ENCODE measurements at places on chromosomes 3 and 15.

DNA sequence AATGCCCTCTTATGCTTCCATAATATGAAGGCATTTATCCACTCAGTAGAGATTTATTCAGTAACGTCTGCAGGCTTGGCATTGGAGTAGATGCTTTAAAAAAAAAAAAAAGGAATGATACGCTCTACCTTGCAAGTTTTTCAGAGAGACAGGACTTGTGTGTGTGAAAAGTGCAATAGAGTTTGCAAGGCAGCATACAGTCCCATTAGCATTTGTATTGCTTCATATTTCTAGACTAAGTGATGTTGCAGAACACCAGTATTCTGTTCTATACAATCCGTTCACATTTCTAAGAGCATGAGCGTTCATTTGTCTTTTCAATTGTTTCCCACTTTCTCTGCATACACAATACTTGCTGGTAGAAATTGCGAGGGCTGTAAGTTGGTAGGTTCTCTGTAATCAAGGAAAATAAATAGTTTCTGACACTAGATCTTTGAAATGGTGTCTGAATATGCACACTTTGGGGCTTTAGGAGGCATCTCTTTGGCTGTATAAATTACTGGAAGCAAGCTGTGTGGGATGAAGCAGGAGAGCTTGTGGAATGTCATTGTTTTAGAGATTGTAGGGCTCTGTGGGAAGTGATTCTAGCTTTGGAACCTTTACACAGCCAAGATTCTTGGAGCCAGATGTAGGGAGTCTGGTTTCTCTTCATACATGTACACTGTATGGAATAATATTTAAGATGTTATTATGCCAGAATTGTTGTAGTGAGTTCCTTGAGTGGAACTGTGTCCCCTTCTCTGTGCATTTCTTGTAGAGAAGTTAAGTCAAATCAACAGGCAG lies 262.7 kb downstream of the FEZF2 start:
- no peak for DNase-seq

- DNase-seq: peak; percentile 15
These were observed 311.3 kb downstream of the PLCL2 start for GRCh38 chr3:17195856-17196604.

DNA sequence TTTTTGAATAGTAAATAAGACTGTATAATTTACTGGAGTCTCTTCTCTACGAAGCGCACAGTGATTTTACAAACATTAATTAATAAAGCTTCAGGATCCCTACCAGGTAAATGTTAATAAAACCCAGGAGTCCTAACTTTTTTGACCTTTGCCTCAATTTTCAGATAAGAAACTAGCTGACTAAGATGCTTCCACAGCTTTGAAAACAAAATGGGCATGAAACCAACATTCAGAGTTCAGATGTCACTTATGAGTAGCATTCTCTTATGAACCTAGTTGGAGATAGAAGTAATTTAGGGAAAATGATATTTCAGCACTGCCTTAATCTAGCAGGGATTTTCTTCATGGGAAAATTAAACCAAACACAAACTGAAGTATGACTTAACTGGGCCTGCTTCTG lies 13.0 kb upstream of the FHIT start:
- DNase-seq: no peak

DNA sequence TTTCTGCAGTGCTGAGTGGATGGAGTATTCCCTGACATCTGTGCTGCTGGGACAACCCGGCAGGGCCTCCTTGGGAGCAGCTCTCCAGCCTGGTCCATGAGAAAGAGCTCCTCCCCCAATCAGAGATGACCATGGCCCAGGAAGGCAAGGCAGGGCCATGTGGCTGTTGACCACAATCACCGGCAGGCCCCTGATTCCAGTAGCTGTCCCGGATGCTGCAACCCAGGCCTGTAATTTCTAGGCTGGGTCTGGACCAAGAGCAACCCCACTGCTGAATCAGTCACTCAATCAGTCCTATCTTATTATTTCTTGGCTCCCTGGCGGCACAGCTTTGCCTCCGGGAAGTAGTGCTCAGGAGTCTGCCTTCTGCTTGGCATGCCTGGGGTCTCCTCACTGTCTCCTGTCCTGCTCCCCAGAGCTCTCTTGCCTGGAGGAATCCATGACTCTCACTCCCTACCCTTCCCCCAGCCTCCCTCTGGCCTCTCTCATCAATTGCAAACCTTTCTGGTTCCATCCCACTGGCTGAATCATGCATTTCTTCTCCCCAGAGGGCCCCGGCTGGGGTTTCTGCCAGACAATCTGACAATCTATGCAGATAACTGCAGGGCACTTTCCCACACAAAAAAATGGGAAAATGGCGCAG lies 32.6 kb upstream of the ITGA11 start:
- no peak for DNase-seq

DNA sequence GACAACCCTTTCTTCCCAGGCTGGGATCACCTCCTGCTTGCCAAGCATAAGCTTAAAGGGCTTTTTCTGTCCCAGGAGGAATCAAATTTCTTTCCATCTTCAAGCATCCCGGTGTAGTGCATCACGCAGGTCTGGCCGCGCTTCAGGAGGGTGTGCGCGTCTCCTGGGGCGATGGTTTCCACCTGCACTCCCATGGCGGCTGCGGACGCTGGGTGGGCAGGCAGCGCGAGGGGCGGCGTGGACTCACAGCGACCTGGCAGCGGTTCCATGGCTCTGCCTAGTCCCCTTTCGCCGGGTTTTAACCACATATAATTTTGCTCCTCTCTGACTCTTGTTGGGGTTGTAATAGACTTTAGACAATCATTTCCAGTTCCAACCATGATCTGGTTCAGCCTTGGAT lies 10.6 kb upstream of the TM4SF4 start:
- no peak for DNase-seq

DNA sequence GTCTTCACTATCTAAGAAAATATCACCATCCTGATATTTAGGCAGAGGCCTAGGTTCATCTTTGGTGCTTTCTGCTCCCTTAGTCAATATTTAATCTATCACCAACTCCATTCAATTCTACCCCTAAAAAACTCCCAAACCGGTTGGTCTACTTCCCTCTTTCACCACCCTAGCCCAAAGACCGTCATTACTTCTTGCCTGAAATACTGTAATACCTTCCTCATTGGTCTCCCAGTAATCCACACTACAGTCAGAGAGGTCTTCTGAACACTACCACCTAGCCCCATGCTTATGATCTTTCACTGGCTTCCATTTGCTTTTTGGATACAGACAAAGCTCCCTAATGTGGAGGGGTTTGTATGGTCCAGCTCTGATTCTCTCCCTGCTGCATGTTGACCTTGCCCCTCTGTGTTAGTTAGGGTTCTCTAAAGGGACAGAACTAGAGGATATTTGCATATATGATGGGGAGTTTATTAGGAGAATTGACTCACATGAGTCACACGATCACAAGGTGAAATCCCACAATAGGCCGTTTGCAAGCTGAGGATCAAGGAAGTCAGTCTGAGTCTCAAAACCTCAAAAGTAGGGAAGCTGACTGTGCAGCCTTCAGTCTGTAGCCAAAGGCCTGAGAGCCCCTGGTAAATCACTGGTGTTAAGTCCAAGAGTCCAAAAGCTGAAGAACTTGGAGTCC lies 36.4 kb upstream of the ATP2C1 start:
- DNase-seq: no peak

DNA sequence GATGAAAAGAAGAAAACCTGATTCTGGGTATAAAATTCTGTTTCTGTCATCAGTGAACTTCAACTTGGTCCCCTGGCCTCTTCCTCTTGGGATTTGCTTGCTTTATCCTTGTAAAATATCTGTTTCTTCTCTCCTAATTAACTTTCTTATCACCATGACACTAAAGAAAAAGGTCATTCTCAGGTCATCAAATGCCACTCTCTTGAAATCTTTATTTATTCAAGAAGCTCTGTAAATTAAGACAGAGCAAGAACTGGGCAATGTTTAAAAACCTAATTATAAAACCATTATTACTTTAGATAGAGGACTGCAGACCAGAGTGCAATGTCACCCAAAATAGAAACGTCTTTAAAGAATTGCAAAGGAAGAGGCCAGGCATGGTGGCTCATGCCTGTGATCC lies 6.0 kb upstream of the LIPC start:
- DNase-seq: no peak

- no peak for DNase-seq
These were observed 4.3 kb upstream of the ALPK3 start for GRCh38 chr15:84812842-84813241.

- no peak for DNase-seq
These were observed 15.1 kb upstream of the UACA start for GRCh38 chr15:70778258-70779076.

DNA sequence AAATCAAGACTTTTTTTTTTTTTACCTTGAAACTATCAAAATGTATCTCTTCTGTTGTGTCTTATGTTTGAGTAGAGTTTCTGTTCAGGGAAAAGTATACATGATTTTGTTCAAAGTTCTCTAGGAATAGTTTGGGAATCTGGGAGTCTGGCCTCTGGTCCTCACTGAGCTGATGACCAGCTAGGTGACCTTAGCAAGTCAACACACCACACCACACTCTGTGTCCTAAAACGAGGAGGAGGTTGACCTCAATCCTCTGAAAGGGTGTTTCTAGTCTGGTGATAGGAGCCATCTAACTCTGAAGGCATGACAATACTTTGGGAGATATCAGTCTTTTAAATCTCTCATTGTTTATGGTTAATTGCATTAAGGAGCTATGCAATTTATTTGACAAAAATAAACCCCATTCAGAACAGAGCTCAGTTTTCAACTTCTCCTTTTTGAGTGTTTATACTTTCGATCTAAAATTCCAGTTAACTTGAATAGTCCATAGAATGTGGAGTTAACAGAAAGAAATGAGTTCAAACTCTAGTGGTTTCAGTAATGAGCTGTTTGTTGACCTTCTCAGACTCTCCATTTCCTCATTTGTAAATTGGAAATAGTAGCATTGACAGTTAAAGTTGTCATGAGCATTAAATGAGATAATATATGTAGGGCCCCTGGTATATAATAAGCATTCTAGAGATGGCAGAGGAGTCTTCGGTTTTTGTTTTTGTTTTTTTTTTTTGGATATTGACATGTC lies 112.2 kb upstream of the LRRN1 start:
- DNase-seq: no peak

DNA sequence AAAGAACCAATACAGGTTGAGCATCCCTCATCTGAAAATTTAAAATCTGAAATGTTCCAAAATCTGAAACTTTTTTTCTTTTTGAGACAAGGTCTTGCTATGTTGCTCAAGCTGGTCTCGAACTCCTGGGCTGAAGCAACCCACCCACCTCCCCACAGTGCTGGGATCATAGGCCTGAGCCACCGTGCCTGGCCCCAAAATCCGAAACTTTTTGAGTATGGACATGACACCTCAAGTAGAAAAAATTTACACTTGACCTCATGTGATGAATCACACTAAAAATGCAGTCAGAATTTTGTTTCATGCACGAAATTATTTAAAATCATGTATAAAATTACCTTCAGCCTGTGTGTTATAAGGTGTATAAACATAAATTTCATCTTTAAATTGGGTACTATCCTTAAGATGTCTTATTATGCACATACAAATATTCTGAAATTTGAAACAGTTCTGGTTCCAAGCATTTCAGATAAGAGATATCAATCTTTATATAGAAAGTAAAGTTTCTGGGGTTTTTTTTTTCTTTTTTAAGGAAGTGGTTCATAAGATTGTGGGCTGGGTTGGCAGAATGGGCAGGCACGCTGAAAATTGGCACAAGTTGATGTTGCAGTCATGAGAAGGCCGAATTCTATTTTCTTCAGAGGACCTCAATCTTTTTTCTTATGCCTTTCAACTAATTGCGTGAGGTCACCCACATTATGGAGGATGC lies 72.5 kb downstream of the SPRED1 start:
- no peak for DNase-seq

- DNase-seq: no peak
These were observed 117.4 kb downstream of the TIGIT start for GRCh38 chr3:114411190-114411668.

DNA sequence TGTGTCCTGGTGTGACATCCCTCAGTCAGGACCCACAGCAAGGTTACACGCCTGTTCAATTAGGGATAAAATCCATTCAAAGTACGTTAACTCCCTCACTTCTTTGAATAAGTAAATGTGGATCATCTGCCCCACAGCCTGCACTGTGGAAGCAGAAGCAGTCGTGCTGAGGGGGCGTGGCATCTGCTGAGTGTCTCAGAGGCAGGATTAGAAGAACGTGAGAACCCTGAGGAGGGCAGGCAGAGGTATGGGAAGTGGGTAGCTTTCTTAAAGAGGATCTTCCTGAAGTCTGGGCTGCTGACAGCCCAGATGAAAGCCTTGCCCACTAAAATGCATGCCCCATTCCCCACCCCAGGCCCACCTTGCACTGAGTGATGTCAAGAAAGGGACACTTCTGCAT lies 28.5 kb downstream of the CRABP1 start:
- peak; percentile 22 for DNase-seq

DNA sequence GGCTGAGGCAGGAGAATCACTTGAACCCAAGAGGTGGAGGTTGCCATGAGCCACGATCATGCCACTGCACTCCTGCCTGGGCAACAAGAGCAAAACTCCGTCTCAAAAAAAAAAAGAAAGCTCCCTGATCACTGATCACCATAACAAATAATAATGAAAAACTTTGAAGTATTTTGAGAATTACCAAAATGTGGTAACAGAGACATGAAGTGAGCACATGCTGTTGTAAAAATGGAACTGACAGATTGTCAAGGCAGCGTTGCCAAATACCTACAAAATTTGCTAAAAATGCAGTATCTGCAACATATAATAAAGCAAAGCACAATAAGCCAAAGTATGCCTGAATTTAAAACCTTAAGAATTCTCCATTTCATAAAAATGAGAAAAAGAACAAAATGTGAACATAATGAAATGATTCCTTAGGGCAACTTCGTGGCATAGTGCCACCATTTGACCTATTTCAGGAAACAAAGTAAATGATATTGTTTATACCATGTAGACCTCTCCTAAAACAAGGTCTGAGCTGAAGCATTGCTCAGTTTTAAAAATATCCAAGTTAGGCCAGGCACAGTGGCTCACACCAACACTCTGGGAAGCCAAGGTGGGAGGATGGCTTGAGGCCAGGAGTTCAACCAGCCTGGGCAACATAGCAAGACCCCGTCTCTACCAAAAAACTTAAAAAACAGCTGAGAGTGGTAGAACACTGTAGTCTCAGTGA lies 5.8 kb downstream of the USP4 start:
- no peak for DNase-seq

- no peak for DNase-seq
These were observed 59.4 kb upstream of the CD96 start for GRCh38 chr3:111482574-111482973.

DNA sequence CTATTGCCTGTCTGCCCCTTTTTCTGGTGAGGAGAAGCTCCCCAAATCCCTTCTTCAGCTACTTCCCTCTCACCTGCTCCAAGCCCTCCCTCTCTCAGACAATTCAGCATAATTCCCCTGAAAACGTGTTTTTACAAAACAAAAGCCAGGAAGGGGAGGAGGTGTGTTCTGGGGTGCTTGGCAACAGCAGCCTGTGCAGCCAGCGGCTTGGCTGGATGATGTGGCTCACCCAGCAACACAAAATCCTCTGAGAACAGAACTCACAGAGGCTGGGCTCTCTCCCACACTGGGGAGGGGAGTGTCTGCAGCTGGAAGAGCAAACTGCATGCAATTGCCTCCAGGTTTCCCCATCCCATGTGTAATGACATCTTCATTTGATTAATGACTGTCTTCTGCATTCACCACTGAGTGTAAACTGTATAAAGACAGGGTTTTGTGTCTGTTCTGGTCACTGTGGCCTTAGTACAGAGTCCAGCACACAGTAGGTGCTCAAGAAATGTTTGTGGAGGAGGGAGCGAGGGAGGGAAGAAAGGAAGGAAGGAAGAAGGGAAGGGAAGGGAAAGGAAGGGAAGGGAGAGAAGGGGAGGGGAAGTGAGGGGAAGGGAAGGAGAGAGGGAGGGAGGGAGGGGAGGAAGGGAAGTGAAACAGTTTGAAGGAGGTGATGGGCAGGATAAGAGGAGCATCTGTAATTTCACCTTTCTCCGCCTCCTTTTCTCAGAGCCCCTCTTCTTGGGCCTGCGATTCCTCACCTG lies 70.1 kb upstream of the GLCE start:
- DNase-seq: no peak

- DNase-seq: no peak
These were observed 37.3 kb downstream of the UBE3A start for GRCh38 chr15:25401501-25401900.

Data from HL-60 (cell line).